ENCODE measurements at places on chromosomes 5 and 9.

- DNase-seq = no peak
Observed at GRCh38 chr9:70784456-70784855, 337.0 kb downstream of the TRPM3 start.

GRCh38 chr9:75130172-75130571, 41.9 kb downstream of the OSTF1 start:
- DNase-seq = no peak

- peak; percentile 58 for DNase-seq
Observed at GRCh38 chr9:18768951-18769622, 263.9 kb downstream of the SAXO1 start.

DNA sequence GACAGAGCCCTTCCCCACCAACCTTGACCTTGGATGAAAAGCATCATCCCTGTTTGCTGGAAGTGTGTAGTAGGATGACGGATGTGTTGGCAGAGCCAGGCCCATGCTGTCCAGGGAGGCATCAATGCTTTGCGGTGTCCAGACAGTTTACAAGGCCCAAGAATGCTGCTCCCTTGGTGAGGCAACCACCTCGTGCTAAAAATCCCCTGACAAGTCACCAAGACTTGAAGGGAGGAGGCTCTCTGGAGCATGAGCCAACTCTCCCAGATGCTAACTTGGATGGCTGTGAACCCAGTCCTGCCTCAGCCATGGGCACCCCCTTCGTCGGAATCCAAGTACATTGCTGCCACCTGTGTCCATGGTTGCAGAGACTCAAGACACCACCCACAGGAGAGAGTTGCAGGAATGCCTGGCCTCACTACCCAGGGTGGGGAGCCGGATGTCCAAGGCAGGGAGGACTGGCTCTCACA, 9.5 kb upstream of the NKD2 start:
- no peak for DNase-seq

- no peak for DNase-seq
Observed at GRCh38 chr5:75138689-75139088, 86.3 kb upstream of the GCNT4 start.

DNA sequence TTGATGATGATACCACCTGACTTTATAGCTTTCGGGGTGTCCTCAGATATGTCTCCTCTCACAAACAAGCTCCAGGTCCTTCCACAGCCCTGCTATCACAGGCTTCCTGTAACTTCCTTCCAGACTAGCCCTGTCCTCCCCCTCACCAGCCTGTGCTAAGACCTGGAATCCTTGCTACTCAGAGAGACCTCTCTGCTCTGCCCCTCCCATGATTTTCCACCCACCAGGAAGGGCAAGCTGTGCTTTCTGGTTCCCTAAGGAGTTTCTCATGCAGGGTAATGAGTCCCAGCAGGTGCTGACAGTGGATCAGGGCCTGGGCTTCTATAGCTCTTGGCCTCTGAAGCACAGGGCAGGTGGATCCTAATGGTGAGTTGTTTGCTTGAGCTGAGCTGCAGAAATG, 86.9 kb downstream of the AOPEP start:
- DNase-seq = no peak

GRCh38 chr5:98635656-98636055, 137.8 kb upstream of the RGMB start:
- DNase-seq = no peak

DNA sequence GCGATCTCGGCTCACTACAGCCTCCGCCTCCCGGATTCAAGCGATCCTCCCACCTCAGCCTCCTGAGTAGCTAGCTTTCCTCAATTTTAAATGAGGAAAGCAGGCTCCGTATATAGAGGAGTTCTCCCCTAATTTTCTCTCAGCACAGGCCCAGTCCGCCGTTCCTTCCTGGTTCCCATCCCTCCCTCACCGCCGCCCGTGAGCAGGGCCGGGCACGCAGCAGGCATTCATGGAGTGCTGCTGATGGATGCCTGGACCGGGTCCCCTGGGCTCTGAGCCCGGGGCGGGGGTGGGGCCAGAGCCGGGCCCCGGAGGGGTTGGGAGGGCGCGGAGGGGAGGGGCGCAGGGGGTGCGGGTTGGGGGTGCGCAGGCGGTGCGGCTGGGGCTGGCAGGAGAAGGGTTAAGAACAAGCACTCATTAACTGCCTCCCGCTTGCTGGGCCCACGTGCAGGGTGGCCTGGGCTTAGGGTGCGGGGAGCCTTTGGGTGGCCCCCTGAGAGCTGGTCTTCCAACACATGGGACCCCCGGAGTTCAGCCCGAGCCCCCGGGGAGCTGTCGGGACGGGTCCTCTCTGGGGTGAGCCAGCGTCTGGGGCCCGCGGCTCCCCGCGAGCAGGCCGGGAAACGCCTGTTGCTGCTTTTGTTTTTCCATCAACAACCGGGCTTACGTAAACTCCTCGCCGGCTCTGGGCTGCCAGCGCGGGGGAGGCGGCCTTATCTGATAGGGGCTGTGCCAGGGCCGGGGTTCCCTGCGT, 33.7 kb downstream of the LHX2 start:
- DNase-seq = no peak

GRCh38 chr5:22053195-22053594, 799.9 kb downstream of the CDH12 start:
- DNase-seq = no peak

GRCh38 chr5:140358738-140359310, 1.2 kb upstream of the SLC4A9 start:
- no peak for DNase-seq

DNA sequence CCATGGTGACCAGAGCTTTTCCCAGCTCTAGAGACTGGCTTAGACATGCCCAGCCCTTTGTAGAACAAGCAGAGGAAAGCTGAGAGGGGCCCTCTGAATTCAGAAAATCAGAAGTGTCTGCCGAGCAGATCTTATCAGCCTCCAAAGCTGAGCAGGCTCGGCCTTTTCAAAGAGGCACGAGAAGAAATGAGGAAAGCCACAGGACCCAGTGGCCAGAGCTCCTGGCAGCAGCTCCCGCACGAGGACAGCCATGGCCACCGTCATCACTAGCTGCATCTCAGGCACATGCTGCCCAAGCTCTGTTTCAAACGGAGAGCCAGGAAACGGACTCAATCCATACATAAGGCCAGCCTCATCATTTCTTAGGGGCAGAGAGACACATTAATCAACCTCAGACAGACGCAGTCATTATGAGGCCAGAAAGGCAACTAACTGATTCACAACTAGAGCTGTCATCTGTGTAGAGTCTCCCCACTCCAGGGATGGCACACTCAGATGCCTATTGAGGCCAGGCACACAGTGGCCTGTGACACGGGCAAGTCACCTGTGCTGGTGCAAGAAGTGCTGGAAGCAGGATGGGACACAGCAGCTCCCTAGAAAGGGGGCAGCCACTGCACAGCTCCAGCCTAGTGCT, 194.7 kb downstream of the FRMD3 start:
- DNase-seq = no peak

DNA sequence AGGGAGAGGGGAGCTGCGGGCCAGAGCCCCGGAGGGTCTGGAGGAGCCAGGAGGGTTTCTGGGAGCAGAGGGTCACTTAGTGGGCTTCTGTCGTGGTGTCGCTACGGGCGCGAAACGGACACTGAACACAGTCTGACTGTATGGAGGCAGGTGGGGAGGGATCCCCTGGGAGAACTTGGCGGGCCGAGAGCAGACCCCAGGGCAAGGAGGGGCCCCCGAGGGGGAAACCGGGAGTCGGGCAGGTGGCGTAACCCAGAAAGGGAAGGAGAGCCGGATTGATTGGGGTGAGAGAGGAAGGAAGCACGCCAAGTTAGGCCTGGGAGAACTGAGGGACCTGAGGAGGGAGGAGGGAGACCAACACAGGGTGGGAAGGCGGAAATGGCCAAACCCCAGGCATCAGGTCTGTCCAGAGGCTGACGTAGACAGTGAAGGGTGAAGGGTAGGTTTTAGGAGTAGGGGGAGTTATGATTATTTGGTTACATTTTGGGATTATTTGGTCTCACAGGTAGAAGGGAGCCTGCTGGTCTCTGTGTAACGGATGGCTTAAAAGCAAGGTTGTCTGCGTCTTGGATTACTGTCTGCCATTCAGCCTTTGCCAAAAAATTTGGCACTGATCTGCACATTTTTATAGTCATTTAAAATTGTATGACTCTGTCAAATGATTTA, 3.3 kb upstream of the MSMP start:
- DNase-seq = no peak

DNA sequence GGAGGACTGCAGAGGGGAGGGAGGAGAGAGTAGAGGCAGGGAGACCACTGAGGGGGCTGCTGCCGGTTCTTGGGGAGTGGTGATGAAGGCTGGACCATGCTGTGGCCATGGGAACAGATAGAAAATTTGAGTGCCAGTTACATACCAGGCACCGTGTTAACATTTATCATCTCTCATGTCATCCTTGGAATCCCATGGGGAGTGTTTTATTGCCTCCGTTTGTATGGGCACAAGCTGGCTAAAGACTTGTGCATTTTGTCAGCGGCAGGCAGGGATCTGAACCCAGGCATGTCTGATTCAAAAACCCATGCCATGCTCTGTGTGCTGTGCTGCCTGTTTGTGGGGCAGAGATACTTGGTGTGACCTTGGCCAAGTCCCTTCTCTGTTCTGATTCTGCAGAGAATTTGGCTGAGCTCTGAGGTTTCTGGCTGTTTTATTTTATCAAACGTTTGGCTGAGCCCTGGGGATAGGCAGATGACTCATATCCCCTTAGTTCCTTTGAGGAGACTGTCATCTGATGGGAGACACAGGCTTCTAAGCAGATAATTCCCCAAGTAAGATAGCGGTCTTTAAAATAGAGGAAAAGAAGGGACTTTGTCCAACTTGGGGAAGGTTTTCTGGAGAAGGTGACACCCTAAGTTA, 22.2 kb downstream of the COL27A1 start:
- DNase-seq = no peak

DNA sequence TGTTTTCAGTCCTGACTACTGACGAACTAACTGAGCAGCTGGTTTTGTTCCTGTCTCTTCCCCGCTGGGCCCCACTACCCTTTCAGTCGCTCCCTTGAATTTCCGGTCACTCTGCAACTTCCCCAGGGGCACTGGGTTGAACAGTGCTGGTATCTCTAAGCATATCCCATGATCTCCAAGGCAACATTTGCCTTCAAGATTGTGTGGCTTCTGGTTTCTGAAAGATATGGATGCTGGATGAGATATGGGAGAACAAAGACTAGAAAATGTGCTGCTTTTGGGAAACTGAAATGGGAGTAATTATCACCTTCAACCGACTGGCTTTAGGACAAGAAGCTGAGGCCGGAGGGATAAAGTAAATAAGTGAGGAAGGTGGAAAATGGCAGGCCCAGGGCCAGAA, 258.2 kb upstream of the PIK3R1 start:
- DNase-seq = no peak

DNA sequence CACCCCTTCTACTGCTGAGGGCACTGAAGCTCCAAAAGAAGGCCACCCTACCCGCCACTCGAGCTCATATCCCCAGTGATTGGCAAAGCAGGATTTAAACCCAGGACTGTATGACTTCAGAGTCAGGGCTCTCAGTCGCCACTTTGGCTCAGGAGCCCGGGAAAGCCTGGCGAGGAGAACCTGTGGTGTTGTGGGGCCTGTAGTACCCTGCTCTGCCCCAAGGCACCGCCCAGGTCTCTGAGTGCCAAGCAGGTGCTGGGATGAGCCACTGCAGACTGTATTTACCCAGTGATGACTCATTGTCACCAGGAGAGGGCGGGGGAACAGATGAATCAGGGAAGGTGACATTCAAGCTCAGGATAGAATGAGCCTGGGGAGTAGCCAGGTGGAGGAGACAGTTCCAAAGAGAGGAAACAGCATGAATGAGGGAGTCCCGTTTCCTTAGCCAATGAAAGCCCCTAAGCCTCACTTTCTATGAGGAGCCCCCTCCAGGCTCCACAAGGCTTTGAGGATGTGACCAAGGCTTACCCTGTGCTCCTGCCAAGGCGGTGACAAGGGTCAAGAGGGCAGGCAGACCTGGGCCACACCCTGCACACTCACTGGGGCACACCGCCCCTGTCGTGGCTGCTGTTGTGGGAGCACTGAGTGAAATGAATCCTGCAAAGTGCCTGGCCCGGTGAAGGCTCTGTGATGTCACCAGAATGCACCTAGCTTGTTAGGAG, 17.8 kb upstream of the DPM2 start:
- no peak for DNase-seq

GRCh38 chr9:93652604-93653592, 76.5 kb downstream of the PHF2 start:
- no peak for DNase-seq

GRCh38 chr5:9452181-9452580, 93.7 kb downstream of the SEMA5A start:
- DNase-seq = no peak

GRCh38 chr5:179414459-179415261, 69.4 kb upstream of the ADAMTS2 start:
- DNase-seq = no peak

DNA sequence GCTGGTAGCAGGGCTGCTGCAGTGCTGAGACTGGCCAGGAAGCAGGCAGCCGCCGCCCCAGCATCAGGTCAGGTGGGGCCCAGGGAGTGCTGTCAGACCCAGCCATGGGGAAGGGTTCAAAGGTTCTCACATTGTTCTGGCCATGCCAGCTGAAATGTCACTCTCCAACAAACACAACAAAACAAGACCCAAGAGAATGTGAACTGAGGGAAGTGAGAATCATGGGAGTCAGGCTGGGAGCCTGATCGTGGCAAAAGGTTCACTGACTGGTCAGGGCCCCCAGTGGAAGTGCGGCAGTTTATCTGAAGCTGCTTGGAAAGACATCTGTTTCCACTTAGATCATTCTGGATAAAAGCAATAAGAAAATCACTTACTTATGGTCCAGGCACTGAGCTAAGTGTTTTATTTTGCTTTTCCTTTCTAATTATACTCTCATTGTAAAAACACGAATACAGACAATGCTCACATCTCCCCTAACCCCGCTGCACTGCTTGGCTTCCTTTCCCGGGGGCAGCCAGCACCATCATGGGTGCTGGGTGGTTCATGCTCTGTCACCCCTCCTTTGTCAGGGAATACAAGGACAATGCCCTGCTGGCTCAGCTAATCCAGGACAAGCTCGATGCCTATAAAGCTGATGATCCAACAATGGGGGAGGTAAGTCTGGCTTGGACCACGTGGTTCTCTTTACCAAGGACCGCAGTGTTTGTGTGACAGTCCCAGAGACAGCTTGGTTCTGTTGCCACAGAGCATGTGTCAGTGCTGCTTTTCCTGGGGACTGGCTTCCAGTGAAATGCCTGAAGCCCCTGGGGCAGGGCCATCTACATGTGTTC, 41.9 kb upstream of the CFAP157 start:
- DNase-seq = no peak

GRCh38 chr5:39709032-39709431, 284.3 kb upstream of the DAB2 start:
- no peak for DNase-seq
